ENCODE measurements at places on chromosomes 7 and 10.

- no peak for DNase-seq
These were observed 245.1 kb downstream of the RAB11FIP2 start for GRCh38 chr10:117801691-117802090.

DNA sequence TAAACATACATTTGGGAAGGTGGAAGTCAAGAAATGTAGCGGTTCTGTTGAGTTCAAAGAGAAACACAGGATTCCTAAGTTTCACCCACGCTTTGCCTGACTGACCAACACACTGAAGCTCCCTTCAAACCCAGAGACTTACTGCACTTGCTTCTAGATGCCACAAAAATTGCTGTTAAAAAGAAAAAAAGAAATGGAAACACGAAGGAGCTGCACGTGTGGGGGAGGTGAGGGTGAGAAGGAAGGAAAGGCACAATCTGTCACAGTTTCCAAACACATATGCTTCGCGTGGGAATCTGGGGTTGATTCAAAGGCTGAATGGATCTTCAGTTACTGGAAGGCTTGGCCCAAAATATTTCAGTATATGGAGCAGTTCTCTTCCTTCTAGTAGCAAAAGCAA is 495.6 kb downstream of the DNAJB6 start:
- DNase-seq = no peak

DNA sequence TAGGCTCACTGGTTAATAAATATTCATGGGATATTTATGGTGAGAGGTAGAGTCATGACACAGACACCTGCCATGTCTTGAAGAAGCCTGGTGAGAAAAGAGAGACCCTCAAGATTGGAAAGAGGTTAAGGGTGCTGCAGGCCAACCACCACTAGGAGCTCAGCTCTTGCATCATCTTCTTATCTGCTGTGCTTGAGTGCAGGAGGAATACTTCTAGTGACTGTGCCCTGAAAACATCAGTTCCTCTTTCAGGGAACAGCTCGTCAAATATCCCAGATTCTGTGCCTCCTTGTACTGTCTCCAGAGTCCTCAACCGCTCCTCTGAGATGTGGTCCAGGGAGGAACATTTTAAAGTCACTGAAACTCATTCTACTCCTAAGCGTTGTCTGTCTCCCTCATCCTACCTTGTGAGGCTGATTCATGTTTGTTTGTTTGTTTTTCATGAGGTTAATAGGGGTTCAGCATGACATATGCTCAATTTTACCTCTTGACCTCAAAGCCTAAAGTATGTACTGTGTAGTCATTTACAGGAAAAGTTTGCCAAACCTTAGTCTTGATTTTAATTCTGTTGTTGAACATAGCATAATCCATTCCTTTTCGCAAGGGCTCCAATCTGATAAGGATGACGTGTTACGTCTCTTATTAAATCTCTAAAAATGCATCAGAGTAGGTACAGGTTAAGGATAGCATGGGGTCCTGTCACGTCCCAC is 293.1 kb downstream of the C7orf25 start:
- DNase-seq = no peak

DNA sequence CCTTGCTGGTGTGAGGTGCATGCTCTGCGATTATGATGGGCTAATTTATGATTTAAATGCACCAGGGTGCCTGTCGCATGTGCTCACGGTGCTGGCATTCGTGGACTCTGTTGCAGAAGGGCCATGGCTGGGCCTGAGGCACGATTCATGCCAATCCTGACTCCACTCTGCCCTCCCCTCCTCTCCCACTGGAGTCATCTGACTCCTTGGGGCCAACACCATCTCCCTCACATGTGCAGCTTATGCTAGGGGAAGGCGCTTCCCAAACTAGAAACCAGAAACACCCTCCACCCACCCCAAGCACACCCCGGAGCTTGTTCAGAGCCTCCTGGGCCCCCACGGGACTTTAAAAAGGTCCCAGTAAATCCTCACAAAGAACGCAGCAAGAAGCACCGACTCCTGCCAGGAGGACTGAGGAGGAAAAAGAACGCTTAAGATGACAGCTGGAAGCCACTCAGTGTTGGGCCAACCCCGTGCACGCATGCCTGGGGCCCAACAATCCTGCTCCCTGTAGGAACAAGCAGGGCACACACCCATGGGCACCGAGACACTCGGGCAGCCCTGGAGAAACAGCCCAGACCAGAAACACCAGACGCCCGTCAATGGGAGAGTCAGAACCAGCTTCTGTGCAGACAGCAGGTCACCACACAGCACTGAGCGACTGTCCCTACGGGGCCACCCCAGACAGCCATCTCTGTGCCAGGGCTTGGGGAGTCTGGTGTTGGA is 14.1 kb downstream of the BRI3 start:
- no peak for DNase-seq

DNA sequence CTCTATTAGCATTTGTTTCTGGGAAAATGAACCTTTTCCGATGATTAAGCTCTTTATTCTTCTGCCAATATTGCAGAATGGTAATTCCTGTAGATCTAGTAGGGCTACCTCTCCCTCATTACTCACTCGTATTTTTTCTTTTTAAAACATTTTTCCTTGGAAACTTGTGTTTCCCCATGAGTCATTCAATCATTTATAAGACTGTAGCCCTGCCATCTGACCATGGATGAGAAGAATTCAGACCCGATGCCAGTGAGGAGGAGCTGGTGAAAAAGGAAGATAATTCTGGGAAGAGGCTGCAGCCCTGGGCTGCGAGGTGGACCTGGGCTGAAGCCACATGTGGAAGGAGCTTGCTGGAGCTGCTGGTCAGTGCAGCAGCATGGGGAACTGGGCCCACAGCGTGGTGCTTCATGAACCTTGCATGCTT is 242.8 kb downstream of the KLF6 start:
- no peak for DNase-seq

DNA sequence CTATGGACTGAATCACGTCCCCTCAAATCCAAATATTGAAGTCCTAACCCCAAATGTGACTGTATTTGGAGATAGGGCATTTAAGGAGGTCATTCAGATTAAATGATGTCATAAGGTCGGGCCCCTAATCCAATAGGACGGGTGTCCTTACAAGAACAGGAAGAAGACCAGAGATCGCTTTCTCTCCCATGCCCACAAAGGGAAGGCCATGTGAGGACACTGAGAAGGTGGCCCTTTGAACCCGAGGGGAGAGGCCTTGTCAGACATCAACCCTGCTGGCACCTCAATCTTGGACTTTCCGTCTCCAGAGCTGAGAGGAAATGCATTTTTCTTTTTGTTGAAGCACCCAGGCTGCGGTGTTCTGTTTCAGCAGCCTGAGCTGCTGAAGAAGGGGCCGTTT is 72.3 kb upstream of the KLF6 start:
- no peak for DNase-seq

DNA sequence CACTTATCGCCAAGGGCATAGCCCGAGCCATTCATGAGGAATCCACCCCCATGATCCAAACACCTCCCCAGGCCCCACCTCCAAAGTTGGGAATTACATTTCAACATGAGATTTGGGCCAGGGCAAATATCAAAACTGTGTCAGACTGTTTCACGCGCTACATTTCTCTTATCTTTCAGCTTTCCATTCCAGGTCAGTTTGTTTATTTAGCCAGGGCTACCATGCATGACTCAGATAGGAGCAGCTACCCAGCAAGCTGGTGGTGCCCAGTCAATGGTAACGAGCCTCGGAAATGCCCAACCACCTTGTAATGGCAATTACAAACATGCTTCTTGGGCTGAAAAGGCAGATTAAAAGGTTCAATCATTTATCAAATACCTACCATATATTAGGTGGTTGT is 43.6 kb upstream of the BAMBI start:
- DNase-seq = no peak

DNA sequence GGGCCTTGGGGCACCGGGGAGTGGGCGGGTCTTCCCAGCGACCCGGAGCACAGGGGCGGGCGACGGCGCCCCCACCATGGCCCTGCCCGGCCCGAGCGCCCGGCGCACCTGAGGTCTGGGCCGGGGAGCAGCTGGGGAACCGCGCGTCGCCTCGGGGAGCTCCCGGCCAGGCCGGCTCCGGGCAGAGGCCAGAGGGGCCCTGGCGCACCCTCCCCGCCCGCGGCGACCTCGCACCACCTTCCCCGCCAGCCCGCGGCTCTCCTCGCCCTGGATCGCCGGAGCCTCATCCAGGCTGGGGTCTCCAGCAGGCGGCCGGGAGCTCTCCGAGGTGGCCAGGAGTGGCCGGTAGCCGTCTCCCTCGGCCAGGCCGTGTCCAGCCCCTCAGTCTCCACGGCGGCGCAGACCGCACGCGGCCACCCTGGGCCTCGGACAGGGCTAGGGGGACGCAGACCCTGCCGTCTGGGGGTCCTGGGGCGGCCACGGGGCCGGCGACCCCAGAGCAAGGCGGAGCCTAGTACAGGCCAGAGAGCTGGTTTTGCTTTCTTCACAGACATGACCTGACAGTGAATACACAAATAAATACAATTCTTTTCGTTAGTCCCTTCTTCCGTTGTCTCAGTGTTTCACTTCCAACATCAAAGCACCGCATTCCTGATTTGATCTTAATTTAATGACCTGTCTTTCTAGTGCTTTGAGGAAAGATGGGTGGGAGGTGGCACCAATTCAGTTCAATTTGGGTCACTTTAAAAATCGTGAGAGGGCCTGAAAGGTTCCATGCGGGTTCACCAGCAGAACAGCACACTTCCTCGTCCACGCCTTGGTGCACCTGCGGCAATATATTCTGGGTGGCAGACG is 356.9 kb downstream of the DNAJB6 start:
- no peak for DNase-seq

DNA sequence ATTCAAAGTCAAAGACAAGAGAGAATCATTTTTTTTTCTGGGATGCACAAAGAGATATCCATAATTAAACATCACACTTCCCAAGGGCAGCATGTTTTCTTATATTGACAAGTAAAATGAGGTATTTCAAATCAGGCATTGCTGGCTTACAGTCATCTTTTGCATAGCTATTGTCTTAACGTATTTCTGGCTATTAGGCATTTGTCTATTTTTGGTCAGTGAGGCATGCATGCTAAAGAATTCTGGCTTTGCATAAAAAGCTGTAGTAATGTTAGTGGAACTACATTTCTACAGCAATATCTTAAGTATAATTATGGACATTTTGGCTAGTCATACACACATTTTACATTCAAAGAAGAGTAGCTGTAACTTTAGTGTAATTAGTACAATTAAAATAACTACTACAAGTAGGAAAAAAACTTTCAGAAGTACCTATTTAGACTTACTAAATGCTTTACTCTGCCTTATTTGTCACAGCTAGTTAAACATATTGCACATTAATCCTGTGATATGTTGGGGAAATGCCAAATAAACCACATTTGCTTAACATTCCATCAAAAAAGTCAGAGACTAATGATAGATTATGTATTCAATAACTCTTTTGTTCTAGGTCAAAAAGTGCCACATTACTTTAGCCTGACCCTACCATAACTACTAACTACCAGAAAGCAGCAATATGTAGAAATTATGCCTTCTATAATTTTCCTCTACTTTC is 76.4 kb downstream of the RELN start:
- no peak for DNase-seq

DNA sequence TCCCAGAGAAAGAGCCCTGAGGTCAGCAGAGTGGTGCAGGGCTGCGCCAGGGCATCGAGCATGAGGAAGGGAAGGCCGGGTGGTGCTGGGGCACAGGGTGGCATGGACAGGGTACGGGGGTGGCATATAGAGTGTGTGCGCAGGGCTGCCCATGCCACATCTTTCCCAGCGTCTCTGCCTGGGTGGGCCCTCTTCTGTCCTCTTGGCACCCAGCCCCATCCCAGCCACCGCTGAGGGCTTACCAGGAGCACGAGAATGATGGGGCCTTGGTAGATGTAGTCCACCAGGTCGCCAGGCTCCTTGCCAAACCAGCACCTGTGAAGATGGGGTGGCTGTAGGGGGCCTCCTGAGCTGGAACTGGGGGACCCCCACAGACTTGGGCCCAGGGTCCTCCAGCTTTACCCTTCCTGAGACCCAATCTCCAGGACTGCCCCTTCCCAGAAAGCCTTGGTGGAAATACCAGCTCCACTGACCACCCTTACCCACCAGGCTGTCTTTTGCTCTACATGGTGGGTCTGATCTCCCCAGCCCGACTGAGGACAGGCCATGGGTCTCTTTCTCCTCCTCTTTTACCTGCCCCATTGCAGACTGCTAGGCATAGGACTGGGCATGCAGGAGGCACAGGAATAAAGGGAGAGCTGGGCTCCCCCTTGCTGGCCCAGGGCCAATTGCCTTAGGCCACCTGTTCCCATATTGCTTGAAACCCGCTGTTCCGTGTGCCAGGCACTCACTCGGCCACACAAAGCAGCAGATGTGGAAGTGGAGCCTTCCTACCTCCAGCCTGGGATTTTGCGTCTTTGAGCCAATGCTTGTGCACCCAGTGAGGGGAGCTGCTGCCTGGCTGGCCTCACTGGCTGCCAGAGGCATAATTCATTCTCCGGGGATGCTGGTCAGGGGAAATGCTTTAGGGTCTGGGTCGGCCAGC is 21.7 kb downstream of the CRHR2 start:
- DNase-seq = no peak

GRCh38 chr10:23157691-23158369 is 34.3 kb upstream of the PTF1A start:
- no peak for DNase-seq

GRCh38 chr7:77461842-77462241 is 45.7 kb upstream of the GSAP start:
- no peak for DNase-seq

GRCh38 chr7:128162666-128163065 is 78.4 kb upstream of the LEP start:
- DNase-seq = no peak

DNA sequence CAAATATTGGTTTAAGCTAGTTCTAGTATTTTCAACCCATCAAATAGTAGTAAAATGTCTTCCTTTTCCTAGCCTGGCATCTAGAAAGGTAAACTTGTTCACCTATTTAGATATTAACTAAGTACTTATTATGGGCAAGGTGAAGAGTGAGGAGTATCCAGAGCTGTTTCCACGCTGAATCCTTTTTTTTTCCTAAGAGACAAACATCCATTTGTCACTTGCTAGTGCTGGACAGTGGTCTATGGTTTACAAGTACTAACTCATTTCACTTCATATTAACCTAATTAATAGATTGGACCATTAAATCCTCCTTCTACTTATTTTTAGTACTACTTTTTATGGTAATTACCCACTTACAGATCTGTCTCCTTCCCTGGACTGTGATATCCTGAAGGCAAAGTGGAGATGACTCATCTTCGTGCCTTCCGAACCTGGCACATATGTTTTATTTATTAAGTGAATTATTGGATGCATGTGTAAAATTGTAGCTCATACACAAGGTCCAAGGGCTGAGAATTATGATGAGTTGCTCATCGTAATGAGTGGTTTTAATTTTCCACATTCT is 159.6 kb upstream of the IGFBP3 start:
- no peak for DNase-seq

DNA sequence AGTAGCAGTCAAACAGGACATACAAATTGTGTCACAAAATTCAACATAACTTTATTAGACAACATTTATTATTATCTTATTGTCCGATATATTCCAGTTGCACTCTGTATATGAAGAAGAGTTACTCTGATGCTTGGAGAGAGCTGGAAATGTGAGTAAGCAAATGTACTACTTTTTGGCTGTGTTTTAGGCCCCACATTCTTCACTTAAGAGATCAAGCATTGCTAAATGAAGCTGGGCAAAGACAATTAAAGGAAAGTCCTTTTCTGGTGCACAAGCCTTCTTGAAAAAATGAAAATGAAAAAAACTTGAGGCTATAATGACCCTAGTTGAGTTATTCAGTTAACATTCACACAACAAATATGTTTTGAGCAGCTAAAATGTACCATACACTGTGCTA is 26.1 kb downstream of the MYPN start:
- no peak for DNase-seq

GRCh38 chr10:12214763-12215218 is 18.8 kb downstream of the CDC123 start:
- no peak for DNase-seq
